ENCODE measurements at places on chromosomes 12 and 14.

GRCh38 chr12:47767216-47767724 is 5.8 kb upstream of the SLC48A1 start:
- peak; percentile 50 for DNase-seq

- no peak for DNase-seq
Measured at GRCh38 chr12:110217996-110218674, 62.9 kb upstream of the ATP2A2 start.

GRCh38 chr12:26773313-26774104 is 59.5 kb downstream of the ITPR2 start:
- no peak for DNase-seq

- DNase-seq = peak; percentile 36
Measured at GRCh38 chr12:123937707-123938591, 34.7 kb downstream of the CCDC92 start.

GRCh38 chr14:81455390-81455789 is 55.3 kb upstream of the STON2 start:
- no peak for DNase-seq

DNA sequence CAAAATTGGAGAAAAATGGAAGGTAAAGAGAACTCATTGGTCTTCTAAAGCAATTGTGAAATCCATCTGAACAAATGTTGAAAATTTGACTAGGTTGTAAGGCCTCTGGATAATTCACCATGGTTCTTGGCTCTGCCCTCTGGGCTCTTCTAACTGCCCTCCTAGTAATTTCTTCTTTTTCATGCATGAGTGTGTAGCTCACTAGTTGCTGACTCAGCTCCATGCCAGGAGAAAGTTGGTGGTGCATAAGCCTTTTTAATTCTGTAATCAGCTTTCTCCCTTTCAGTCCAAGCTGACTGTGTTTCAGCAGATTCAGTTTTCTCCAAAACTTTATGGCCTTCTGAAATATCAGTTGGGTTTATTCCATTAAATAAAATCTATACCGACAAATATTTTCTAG is 877.8 kb upstream of the ATXN7L3B start:
- no peak for DNase-seq

DNA sequence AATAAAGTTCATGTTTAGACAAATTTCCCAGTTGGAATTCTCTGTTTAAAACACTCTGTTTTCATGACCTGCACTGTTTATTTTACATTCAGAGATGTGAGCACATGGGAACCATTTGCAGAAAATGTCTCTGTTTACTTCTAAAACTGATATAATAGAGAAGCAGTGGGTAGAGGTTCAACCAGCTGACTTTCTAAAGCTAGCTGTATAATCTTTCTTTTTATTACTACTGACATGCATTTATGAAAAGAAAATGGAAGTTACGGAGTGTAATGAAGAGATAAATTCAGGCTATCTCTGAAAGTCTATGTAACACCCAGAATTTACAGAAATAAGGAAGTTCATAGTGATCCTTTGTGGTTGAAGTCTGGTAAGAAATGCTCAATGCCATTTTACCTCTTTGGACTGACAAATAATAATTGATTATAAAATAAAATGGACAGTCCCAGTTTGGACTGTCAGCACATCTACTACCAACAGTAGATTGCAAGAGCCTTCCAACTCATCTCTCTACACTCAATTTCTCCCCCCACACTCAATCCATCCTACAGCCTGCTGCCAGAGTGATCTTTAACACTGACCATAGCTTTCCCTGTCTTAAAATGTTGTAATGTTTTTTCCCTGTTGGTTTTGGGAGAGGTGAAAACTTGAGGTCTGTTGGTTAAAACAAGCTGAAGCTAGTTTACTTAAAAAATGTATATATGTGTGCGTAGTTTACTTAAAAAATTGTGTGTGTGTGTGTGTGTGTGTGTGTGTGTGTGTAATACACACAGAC is 137.4 kb downstream of the AEBP2 start:
- no peak for DNase-seq

- DNase-seq = no peak
Measured at GRCh38 chr14:40525314-40525713, 1081.4 kb upstream of the LRFN5 start.

DNA sequence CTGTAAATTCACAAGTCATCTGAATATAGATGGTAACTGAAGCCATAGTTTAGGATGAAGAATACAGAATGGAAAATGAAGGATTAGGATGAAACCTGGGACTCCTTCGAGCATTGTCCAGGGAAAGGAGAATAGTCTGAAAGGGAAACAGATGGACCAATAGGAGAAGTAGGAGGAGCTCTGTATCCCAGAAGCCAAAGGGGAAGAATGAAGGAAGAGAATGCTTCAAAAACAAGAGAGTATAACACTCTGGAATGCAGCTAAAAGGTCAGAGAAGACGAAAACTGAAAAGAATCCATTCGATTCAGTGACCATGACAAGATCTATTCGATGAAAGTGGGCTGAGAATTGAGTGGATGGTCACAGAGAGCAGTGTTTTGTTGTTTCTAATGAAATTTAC is 1.0 kb downstream of the GMFB start:
- no peak for DNase-seq

- DNase-seq = no peak
Measured at GRCh38 chr14:80213602-80214001, 2.3 kb upstream of the DIO2 start.

- DNase-seq = peak; percentile 1
Measured at GRCh38 chr12:98698603-98699463, 53.7 kb downstream of the APAF1 start.

DNA sequence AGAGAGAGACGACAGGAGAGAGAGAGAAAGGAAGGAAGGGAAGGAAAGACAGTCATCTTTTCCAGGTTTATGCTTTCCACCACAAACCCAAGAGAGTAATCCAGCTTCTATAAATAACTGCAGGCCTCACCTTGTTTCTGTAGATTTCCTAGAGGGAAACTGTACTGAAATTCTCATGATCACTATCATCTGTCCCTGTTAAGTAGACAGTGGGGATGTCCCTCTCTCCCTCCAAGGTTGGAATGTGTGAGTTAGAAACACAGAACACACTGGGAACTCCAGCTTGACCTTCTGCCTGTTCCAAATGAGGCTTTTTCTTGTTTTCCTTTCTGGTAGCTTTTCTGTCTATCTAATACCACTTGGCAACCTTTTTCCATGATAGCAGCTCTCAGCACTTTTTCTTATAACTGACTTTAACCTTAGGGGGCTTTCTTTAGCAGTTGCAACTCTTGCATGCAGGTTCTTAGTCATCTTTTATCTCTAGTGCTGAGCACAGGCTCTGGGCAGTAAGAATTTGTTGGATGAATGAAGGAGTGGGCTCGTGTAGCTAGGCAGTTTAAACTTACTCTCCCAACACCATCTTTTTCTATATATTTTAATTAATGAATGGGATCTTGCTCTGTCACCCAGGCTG is 22.8 kb upstream of the FBXO33 start:
- DNase-seq = no peak

- no peak for DNase-seq
Measured at GRCh38 chr14:99254328-99255009, 17.5 kb downstream of the BCL11B start.

DNA sequence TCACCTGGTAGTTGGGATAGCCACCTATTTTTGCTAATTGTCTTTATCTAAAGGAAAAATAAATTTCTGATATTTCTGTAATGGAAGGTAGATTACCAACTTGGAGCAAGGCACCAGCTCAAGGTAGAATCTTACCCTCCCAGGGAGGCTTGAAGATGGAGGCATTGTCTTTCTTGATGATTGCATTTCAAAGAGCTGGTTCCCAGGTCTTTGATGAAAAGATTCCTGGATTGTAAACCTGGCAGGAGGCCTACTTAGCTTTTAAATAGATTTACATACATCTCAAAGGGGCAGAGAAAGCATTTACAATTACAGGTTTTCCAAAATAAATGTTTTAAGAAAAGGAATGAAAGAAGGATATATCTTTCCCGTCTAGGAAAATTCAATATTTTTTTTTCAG is 729.2 kb downstream of the LRFN5 start:
- DNase-seq = no peak

DNA sequence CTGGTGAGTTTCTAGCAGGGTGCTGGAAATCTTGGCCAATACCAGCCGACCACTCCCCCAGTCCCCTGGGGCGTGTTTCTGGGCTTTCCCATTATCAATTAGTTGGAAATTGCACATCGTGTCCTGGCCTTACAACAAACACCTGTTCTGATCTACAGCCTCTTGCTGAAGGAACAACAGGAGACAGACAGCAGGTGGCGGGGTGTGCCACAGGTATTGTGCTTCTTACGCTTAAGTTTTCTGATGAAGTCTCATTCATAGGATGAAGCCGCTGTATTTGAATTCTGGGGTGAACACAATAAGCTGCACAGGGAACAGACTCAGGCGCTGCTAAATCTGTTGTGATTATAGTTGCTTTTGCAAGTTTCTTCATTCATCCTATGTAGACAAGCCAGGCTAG is 703 bp downstream of the HIGD1C start:
- DNase-seq = no peak

GRCh38 chr14:77603654-77604255 is 12.7 kb downstream of the SPTLC2 start:
- no peak for DNase-seq

GRCh38 chr12:103969391-103969790 is 3.7 kb downstream of the TDG start:
- no peak for DNase-seq

- no peak for DNase-seq
Measured at GRCh38 chr12:93317227-93317626, 60.5 kb upstream of the NUDT4 start.

DNA sequence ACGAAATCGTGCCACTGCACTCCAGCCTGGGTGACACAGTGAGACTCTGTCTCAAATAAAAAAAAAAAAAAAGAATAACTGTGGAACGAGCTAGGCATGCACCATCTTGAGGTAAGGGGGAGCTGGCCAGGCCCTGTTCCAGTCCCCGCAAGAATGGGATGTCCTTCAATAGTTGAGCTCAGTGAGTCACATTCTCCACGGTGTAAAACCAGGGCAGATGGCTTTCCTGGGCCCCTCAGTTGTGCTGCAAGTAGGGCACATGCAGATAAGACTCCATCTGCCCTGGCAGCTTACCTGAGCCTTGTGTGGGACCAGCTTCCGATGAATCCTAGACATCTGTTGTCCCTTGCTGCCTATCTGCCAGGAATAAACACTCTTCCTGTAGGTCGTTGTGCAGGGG is 312.1 kb downstream of the VRK1 start:
- DNase-seq = no peak

DNA sequence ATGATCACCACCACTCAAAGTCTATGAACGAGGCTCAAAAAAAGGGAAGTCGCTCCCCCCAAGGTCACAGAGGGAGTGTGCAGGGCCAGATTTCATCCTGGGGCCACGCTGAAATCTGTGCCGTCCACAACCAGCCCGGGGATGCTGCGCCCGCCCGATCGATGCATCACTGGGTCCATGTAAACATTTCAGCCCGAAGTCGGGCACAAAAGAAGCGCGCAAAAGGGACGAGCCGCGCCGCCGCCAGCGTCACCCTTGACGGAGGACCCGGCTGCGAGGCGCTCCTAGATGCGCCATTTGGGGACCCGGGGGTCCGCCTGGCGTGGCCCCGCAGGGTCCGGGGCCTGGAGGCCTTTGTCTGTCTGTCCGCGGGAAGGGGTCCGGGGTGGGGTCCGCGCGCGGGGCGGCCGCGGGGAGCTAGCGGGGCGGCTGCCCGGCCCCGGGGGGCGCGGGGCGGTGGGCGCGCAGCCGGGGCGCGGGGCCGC is 503 bp downstream of the FBXO21 start:
- DNase-seq = no peak

DNA sequence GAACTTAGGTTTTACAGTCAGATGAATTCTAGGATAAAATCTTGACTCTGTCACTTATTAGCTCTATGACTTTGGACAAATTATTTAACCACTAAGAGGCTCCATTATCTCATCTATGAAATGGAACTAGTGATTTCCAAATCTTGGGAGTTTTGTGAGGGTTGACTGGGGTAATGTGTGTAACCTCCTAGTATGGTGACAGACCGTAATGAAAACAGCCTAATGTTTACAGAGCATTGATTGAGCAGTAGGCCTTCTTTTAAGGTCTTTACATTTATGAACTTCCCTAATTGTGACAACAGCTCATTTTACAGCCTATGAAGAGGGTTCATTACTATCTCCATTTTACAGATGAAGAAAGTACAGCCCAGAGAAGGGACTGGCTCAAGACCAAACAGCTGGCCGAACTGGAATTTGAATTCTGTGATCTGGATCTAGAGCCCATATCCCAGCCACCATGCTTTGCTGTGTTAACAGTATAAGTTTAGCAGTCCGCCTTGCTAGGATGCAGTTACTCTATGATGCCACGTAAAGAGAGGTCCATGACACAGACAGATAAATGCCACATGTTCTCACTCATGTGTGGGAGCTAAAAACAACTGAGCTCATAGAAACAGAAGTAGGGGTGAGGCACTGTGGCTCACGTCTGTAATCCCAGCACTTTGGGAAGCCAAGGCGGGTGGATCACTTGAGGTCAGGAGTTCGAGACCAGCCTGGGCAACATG is 9.1 kb upstream of the FBXL14 start:
- DNase-seq = no peak

- no peak for DNase-seq
Measured at GRCh38 chr12:111355201-111355925, 13.5 kb downstream of the PHETA1 start.

DNA sequence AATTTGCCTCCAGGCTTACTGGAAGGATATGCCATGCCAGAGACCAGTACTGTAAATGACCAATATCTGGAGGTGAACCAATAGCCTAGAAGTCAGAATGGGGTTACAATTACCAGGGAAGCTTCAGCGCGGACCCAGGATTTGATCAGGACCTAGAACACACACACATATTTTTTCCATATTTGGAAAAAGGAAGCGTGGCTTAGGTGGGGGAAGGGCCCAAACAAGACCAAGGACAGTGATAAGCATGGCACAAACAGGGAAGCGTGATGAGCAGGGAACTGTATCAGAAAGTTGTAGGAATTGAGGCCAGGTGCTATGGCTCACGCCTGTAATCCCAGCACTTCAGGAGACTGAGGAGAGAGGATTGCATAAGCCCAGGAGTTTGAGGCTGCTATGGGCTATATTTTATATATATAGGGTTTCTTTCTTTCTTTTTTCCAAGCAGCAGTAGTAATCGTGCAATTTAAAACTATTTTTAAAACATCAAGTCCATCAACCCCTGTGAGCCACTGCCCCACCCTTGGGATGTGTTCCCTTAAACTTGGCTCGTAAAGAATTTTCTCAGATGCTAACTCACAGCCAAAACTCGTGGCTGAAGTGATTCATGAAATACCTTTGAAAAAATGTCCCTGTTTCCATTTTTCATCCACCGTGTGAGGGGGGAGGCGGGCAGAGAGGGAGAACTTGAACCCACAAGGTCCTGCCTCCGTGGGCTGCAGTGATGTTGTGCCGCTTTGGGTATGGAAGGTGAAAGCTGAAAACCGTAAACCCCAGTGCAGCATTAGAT is 16.7 kb downstream of the HRK start:
- no peak for DNase-seq

- DNase-seq = no peak
Measured at GRCh38 chr14:71103662-71104484, 196.6 kb downstream of the PCNX1 start.

DNA sequence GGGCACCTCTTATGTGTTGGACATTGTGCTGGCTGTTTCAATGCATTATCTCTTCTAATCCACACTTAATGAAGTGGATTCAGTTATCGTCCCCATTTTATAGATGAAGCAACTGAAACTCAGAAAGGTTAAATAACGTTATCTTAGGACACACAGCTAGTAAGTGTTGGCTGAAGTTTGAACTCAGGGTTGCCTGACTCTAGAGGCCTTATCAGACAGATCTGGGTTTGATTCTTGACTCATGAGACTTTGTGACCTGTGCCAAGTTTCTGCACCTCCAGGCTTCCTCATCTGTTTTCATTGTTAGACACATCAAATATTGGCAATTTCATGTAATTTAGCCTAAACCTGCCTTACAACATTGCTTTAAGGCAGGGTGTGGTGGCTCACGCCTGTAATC is 18.2 kb upstream of the IRF2BPL start:
- DNase-seq = no peak

Measured in activated CD8-positive, alpha-beta memory T cell treated with anti-CD3 and anti-CD28 coated beads for 4 hours (primary cell).